ENCODE measurements at places on chromosomes 13 and 19. TPM values are rescaled to one million over a fixed set of nuclear protein-coding genes. Genes with fewer than 3 reads are reported as not detected.
A peak's percentile ranks its signal among the peaks of the same experiment; 100 is the strongest.

GRCh38 chr19:13029301-13029880, 34.1 kb downstream of the NFIX start:
- no peak for DNase-seq

DNA sequence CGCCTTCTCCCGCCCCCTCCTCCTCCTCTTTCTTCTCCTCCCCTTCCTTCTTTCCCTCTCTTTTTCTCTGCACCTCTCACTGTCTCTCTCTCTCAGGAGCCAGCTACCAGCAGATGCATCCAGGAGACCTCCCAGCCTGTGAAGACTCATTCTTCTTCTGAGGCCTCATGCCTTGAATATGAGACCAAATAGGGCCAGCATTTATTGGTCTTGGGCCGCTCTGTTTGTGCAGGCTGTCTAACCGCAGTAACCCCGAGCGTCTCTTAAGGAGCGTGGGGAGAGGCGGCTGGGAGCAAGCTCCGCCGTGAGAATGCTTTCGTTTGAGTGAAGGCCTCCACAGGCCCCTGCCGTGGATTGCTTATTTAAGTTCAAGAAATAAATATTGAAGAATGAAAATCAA, 167.0 kb downstream of the NUFIP1 start:
- DNase-seq, result no peak

- DNase-seq, result no peak
Measured at GRCh38 chr19:13060233-13060963, 42.3 kb downstream of the LYL1 start.

The ATP12A gene
- 0.32 TPM for total RNA-seq

GRCh38 chr19:12821761-12822160, 12.6 kb downstream of the RTBDN start:
- DNase-seq, result no peak

DNA sequence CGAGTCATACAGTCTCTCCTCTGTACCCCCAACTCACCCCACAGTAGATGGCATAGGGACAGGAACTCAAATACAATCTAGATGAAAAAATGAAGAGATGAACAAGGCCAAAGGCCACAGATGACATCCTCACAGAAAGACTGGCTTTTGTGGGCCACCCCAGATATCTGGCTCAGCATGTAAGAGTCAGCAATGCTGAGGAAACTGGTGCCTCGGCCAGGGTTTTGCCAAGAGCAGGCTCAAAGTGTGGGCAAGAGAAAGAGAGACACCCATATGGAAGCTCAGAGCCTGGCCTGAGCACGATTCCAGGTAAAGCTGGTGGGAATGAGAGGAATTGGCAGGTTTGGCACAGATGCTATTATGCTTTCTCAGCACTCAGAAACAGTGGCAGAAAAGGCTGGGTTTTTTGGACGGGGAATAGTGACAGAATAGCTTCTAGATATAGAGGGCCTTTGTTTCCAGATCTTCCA, 460.6 kb downstream of the FOXO1 start:
- DNase-seq, result no peak

DNA sequence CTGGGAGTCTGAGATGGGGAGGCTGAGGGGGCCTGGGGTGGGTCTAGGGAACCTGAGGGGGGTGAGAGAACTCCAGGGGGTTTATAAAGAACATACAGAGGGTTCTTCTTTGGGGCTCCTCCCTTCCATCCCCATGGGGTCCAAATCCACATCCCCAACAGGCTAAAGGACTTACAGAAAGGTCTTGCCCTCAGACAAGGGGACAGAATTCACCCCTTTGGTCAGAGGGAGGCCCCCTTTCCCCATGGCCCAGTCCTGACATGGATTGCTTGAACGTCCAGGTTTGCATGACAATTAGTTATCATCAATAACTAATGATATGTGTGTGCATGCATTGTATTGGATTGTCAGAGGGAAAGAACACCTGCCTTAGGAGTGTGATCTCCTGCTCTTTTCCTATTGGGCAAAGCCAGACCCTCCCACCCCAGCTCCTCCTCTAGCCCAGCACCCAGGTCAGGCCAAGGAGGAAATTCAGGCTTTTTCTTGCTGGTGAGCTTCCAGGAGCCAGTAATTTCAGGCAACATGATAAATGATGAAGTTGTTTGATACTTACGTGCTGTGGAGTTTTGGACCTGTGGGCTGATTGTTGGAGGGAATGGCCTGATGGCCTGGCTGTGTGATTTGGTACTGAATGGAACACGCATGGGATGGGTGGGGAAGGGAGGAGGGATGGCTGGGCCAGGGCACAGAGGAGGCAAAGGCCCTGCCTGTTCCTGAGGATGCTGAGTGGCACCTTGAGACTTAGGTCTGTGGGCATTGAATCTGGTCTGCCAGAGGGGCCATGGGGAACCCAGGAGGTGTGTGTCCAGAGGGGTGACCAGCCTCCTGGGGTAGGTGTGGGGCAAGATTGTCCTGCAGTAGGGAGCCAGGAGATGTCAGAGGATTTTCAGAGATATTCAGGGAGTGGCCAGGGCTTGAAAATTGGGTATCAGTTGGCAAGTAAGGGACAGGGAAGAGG, 1.1 kb downstream of the KLHL26 start:
- no peak for DNase-seq

- DNase-seq, result peak; percentile 73
Measured at GRCh38 chr19:1856698-1857603, 6.4 kb downstream of the KLF16 start.

DNA sequence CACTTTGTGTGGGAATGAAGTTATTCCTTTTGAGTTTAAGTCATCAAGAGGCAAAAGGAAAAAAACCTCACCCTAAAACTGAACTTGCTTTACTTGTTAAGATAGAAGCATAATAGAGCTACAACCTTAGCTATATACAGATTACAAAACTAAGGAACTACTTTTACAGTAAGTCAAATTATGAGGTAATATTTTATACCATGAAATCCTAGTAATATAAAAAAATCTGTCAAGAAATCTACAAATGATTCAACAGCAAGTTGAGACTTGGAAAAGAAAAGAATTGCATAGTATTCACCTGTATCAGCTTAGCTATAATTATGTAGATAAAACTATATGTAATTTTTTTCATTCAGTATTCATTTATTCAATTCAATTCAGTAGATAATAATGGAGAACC, 335.3 kb downstream of the KLF5 start:
- DNase-seq, result no peak
